ENCODE measurements at places on chromosomes 16 and 17.

DNA sequence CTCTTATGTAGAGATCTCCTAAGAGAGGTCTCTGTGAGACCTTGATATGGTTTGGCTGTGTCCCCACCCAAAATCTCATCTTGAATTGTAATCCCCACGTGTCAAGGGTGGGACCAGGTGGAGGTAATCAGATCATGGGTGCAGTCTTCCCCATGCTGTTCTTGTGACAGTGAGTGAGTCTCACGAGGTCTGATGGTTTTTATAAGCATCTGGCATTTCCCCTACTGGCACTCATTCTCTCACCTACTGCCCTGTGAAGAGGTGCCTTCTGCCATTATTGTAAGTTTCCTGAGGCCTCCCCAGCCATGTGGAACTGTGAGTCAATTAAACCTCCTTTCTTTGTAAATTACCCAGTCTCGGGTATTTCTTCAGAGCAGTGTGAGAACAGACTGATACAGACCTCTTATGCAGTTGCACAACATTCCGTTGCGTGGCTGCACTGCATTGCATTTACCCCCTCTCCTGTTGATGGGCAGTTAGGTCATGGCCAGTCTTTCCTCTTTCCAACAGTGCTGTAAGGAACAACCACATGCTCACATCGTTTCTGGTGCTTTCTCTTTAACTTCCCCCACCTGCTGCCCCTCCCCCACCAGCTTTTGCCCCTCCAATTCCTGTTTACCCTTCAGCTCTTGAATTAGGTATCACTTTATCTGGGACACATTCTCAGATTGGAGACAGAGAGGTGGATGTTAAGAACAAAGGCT, 43.6 kb upstream of the MED9 start:
- DNase-seq = no peak

DNA sequence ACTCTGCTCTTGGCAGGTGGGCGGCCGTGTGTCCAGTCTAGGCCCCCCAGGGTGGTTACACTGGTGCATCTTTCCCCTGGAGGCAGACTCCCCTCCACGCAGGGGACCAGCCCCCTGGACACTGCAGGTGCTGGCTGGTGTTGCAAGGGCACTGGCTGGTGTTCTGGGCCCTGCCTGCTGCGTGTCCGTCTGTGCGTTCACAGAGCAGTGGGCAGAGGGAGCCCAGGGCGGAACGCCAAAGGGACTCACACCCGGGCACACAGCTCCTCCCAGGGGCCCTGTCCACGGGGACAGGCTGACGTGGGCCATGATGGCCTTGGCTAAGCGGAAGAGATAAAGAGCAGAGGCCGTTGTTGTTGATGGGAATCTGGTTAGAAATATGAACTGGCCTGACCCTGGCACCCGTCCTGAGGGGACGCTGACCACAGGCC, 27.3 kb downstream of the ACSF3 start:
- no peak for DNase-seq

DNA sequence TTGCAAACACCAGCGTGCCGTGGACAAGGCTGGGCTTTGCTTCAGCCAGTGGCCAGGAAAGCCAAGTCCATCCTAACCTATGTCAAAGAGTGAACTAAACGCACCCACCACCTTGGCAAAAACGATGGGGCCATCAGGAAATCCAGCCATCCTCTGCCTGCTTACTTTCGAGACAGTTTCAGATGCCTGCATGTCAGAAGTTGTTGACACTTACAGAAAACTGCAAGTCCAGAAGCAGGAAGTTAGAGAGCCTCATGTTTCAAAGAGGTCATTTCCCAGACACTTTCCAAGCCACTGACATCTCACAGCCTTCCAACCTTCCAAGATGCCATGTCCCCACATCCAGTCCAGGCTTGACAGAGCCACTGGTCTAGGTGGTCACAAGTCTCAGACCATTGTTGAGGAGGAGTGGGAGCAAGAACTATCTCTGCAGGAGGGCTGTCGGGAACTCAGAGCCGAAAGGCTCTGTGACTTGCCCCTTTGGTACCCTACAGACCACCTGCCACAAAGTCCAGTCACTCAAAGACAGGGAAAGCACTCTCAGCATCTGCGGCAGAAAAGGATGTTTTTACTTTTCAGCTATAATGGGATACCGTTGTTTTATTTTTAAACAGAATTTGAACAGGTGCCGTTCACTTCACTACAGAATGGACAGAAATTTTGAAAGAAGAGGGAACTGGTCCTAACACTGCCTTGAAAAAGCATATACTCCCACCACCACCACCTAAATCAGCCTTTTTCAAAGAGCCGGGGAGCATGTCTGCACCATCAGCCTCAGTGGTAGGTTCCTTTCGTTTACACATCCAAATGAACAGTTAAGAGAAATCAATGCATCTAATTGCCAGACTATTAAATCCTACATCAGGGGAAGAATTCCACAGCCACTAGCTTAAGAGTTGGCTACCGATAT, 5.1 kb downstream of the ZNF423 start:
- DNase-seq = no peak

DNA sequence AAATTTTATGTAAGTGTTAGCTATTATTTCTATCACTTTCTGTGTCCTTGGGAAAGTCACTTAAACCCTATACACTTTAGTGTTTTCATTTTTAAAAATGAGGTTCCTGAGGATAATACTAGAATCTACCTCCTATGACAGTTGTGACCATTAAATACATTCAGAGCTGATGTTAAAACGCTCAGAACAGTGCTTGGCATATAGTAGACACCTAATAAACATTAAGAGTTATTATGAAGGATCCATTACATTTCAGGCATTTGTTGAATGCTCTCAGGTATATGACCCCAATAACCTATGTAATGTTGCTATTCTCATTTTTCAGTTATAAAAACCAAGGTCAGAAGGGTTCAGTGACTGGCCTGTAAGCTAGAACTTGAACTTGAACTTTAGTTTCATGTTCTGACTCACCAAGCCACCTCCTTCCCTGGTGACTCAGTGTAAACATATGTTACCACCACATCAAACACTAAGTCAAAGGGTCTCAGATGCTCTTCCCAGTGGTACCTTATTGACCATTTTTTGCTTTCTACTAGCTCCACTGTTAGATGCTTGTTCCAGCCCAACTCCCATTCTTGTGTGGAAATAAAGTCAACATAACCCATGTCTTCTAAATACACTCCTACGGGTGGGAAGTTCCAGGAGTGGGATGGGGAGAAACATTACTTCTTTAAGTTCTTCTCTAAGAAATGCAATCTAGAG, 47.6 kb downstream of the HSD17B2 start:
- no peak for DNase-seq

- DNase-seq = no peak
These were observed 6.2 kb downstream of the MAP3K14 start for GRCh38 chr17:45310380-45311324.

- DNase-seq = no peak
These were observed at the start of gene SRCIN1 for GRCh38 chr17:38605841-38606645. TSS of gene SRCIN1 (minus strand) at chr17:38605952. CDS start at chr17:38605705, 247 bp downstream.

GRCh38 chr16:63613701-63614100, 1508.2 kb downstream of the CDH11 start:
- no peak for DNase-seq

GRCh38 chr17:51166987-51167931, 1.0 kb downstream of the NME2 start:
- no peak for DNase-seq

GRCh38 chr17:44448412-44448811, 54.8 kb downstream of the GPATCH8 start:
- no peak for DNase-seq

GRCh38 chr17:30514895-30515596, 37.8 kb downstream of the GOSR1 start:
- no peak for DNase-seq

DNA sequence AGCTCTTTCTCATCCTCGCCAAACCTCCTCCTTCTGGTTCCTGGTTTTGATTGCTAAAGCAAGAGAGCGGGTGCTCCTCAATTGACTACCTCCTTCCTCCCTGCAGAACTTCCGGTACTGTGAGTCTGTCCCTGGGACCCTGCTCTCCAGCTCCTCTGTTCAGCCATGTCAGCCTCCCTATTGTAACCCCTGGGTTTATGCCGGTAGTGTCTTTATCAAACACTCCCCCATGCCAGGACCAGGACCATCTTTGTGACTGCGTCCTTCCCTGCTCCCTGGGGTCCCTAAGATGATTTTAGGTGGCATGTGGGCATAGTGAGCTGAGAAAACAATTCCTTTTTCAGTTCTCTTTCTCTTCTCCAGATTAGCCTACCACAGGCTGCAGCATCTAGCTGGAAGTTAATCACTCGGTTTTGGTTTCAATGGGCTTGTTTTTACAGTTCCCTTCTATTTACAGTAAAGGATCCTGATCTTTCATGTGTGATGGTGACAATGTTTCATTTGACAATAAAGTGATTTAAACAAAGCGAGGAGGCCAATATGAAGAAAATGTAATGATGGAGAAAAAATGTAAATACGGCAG, 27.7 kb upstream of the IL21R start:
- DNase-seq = no peak

- no peak for DNase-seq
These were observed 50.4 kb downstream of the TRARG1 start for GRCh38 chr17:1329745-1330343.

GRCh38 chr16:56662357-56663354, 4.9 kb downstream of the MT1F start:
- DNase-seq = no peak

- no peak for DNase-seq
These were observed 40.6 kb downstream of the GDE1 start for GRCh38 chr16:19481296-19481695.

DNA sequence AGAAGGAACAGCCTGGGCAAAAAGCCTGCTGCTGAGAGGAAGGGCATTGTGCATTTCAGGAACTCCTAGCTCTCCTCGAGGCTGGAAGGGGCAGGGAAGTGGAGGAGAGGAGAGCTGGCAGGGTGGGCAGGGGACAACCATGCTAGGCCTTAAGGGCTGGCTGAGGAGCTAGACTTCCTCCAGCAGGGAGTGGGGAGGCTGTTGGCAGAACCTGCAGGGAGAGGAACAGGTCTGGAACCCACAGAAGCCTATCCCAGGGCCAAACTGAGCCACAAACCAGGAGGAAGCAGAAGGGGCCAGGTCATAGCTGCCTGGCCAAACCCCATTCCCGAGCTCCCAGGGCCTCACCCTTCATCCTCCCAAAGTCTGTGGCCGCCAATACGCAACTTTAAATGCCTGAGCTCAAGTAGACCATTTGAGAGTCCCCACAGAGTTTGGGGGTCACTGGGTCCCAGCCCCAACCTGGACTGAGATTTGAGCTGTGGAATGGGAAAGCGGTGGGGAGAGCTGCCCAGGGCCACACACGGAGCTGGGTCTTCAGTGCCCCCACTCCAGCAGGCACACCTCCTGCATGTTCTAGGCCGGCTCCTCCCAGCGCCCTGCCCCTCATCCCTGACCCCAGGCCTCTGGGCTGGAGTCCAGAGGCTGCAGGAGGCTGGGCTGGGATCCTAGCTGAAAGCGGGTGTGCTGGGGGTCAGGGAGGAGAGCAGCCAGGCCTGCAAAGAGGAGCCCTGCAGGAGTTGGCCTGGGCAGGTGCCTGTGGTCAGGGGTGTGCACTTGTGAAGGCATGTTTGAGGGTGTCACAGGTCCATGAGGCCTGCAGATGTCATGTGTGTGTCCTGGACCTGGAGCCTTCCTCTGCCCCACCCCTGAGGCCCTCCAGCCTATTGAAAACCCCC, 4.5 kb downstream of the CDH5 start:
- no peak for DNase-seq

GRCh38 chr17:76188213-76189016, 47.4 kb upstream of the FOXJ1 start:
- no peak for DNase-seq

DNA sequence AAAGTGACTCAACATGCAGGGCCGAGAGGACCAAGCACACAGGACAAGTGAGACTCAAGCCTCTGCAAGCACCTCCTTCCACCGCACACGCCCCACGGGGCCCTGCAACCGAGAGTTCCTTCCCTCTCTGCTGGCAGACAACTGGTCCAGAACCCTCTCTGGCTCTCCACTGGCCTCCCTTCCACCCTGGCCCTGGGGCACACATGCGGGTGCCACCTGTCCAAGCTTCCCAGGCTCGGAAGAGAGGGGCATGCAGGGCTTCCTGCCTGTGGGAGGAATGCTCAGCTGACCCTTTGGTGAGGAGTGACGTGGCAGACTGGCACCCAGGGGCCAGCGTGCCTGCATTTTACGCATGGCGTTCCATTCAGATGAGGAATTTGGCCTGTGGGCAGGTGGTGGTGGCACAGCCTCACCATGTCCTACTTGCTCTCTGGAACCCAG, 59.8 kb downstream of the PIPOX start:
- DNase-seq = no peak

GRCh38 chr16:30553393-30553899, 4.7 kb downstream of the ZNF764 start:
- no peak for DNase-seq
